ENCODE measurements at places on chromosomes 6 and 20.

GRCh38 chr6:135318738-135319469, 137.8 kb downstream of the MYB start:
- DNase-seq = no peak

DNA sequence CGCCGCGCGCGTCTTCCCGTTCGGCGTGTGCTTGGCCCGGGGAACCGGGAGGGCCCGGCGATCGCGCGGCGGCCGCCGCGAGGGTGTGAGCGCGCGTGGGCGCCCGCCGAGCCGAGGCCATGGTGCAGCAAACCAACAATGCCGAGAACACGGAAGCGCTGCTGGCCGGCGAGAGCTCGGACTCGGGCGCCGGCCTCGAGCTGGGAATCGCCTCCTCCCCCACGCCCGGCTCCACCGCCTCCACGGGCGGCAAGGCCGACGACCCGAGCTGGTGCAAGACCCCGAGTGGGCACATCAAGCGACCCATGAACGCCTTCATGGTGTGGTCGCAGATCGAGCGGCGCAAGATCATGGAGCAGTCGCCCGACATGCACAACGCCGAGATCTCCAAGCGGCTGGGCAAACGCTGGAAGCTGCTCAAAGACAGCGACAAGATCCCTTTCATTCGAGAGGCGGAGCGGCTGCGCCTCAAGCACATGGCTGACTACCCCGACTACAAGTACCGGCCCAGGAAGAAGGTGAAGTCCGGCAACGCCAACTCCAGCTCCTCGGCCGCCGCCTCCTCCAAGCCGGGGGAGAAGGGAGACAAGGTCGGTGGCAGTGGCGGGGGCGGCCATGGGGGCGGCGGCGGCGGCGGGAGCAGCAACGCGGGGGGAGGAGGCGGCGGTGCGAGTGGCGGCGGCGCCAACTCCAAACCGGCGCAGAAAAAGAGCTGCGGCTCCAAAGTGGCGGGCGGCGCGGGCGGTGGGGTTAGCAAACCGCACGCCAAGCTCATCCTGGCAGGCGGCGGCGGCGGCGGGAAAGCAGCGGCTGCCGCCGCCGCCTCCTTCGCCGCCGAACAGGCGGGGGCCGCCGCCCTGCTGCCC, 1.1 kb downstream of the SOX4 start:
- DNase-seq = no peak

- no peak for DNase-seq
Measured at GRCh38 chr6:139973669-139974344, 599.4 kb upstream of the CITED2 start.

DNA sequence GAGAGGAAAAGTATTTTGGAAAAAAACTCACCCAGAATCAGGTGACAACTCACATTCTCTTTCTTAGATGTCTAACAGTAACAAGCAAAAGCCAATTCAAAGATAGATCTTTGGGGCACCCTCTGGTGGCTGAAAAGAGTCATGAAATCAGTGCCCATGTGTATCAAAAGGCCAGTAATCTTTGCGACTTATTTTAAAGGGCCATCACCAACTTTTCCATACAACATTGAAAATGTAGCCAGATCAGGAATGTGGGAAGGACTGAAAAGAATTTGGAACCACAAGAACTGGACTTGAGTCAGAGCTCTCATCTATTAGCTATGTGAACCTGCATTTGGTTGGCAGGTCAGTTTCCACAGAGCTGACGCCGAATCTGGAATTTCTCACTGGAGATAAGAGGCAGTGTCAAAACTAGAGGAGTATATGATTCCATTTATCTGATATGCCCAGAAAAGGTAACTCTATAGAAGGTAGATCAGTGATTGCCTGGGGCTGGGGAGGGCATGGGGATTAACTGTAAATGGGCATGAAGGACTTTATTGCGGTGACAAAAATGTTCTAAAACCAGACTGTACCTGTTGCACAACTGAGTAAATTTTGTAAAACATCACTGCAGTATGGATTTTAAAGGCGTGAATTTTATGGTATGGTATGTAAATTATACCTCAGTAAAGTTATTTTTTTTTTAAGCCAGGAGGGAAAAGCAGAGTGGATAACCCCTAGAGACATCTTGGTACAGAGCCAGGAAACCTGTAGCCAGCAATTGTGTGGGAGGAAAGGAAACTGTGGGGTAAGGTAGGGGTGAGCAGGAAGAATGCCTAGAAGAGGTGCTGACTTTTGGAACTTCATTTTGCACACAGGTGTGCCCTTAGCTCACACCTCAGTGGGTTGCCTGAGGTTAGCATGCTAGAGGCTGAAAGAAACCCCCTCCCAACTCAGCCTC, 117.1 kb upstream of the ASF1A start:
- DNase-seq = peak; percentile 33

DNA sequence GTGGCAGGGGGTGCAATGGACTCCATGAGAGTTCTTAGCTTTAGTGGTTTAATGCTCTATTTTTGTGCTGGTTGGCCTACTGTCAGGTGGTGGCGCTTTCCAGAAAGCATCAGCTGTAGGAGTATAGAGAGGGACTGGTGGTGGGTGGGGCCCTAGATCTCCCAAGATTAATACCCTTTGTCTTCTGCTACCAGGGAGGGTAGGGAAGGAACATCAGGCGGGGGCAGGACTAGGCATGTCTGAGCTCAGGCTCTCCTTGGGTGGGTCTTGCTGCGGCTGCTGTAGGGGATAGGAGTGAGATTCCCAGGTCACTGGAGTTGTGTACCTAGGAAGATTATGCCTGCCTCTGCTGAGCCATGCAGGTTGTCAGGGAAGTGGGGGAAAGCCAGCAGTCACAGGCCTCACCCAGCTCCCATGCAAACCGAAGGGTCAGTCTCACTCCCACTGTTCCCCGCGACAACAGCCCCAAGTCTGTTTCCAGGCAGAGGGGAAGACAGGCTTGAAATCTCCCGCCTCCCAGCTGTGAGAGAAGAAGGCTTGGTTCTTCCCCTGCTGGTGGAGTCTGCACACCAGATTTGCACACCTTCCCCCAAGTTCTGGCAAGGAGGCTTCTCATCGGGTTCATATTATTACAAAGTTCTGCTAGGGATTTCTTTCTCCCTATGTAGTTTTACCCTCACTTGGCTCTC, 46.7 kb upstream of the PKIB start:
- no peak for DNase-seq
